ENCODE measurements at places on chromosomes 3 and 15. TPM values are rescaled to one million over a fixed set of nuclear protein-coding genes. Genes with fewer than 3 reads are reported as not detected.

DNA sequence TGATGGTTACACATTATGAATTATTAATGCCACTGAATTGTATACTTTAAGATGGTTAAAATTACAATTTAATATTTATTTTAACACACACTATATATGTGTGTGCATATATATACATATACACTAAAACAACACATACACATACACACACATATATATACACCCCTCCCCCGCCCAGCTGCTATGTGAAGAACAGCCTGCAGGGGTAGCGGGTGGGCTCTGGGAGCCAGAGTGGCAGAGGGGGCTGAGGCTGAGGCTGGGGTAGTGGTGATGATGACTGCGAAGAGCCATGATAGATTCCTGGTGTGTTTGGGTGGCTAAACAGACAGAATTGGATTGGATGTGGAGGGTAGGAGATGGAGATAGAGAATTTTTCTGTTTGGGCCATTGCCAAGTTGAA is 39.4 kb upstream of the APEH start:
- DNase-seq: no peak

DISP2 gene
- total RNA-seq: 0.27 TPM

- no peak for DNase-seq
These were observed 309.4 kb upstream of the STT3B start for GRCh38 chr3:31223278-31223677.

DNA sequence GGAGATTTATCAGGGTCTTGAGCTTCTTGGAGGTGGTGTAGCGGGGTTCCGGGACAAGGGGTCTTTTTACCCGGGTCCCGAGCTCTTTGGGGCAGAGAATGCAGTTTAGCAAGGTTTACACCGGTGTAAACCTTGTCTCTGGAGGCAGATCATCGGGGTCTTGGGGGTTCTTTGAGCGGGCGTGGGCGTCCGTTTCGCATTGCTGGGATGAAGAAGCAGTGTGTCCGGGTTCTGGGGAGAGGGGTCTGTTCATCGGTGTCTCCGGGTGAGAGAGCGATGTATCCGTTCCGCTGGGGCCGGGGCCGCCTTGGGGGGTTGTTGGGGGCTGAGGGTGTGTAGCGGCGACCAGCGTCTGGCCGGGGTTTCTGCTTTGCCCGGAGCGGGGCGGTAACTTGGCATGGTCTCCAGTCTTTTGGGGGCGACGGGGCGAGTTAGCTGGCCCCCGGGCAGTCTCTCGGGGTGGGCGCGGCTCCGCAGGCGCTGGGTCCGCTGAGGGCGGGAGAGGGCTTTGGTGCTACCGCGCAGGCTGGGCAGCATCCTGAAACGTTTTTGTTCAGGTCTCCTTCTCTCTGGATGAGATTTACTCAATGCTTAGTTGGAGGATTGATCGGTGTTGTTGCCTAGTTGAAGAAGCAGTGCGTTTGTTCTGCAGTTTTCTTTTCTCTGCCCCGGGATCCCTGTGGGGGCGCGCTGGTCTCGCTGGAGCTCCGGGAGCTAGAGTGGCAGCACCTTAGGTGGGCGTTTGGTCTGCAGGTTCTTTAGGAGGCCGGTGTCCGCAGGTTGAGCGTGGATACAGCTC is 843 bp downstream of the GLCE start:
- no peak for DNase-seq

DNA sequence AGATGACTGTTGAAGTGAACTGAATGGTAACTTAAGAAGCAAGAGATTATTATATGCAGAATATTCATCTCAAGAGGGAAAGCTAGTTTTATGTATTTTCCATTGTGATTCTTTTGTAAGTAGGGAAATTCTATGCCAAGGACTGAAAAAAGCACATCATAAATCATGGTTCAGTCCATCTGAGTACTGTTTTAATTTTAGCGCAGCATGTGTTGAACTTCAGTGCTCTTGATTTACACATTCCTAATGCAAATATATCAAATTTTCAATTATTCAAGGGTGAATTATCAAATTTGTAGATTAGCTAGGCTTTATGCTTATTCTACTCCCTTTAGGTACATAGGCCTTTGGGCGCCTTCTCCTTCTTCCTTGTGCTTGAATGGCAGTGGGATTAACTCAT is 50.3 kb upstream of the TCF12 start:
- no peak for DNase-seq

PIGZ gene
- total RNA-seq: 0.89 TPM

ARL14 gene
- 1.4 TPM for total RNA-seq

NUP210 gene
- 3.1 TPM for total RNA-seq

SHC4 gene
- total RNA-seq: 0.93 TPM

DLL4 gene
- 0.10 TPM for total RNA-seq
